ENCODE measurements at places on chromosomes 7 and 10. TPM values are rescaled to one million over a fixed set of nuclear protein-coding genes. Genes with fewer than 3 reads are reported as not detected.

SPDYE6 gene
- not detected for total RNA-seq

PRRT4 gene
- total RNA-seq: 0.34 TPM

FKBP6 gene
- 0.19 TPM for total RNA-seq

ZNF804B gene
- total RNA-seq: not detected

LAMTOR4 gene
- 161 TPM for total RNA-seq

PAPOLB gene
- 0.11 TPM for total RNA-seq

GLI3 gene
- 31.1 TPM for total RNA-seq

CHN2 gene
- 4.8 TPM for total RNA-seq

GPR146 gene
- total RNA-seq: 1.8 TPM

SFTPA1 gene
- total RNA-seq: not detected

UNCX gene
- not detected for total RNA-seq

HTR5A gene
- not detected for total RNA-seq

HACD1 gene
- 30.8 TPM for total RNA-seq

GOT1 gene
- total RNA-seq: 47.0 TPM

ADARB2 gene
- 2.7 TPM for total RNA-seq

CPN1 gene
- total RNA-seq: 0.15 TPM

MCM10 gene
- 60.3 TPM for total RNA-seq

LRMDA gene
- 0.86 TPM for total RNA-seq

TET1 gene
- 68.5 TPM for total RNA-seq

GRCh38 chr10:30438021-30438850, 4.3 kb downstream of the MAP3K8 start:
- DNase-seq: no peak

DNA sequence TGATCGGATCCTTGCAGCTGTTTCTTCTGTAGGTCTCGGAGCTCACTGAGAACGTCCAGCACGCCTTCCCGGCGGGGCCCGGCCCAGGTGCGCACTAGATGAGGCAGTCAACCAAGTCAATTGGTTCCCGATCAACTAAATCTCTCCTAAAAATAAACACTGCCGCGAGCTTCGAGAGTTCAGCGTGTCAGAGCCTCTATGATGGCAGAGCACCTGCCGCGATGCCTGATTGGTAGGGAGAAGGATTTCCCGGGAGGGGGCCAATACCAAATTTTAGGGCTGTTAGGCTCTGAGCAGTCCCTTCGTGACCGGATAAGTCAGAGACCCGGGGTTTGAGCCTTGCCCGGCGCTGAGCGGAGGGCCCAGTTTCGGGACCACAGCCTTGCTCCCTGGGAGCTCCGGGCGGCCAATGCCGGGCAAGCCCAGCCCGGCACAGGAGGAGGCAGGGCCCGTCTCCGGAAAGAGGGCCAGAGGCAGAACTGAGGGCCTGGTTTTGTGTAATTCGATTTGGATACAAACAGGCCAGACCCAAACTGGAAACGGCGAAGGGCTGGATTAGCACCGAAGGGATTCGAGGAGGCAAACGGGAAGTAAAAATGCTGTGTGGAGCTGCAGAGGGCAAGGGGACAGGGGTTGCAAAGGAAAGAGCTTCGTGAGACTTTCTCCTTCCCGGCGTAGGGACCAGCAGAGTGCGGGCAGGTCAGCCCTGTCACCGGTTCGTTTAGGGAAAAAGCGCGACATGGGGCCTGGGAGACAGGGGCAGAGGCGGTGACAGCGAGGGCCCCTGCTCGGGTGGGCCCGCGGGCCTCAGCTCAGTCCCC, 569 bp downstream of the SLC26A5 start:
- no peak for DNase-seq

DNA sequence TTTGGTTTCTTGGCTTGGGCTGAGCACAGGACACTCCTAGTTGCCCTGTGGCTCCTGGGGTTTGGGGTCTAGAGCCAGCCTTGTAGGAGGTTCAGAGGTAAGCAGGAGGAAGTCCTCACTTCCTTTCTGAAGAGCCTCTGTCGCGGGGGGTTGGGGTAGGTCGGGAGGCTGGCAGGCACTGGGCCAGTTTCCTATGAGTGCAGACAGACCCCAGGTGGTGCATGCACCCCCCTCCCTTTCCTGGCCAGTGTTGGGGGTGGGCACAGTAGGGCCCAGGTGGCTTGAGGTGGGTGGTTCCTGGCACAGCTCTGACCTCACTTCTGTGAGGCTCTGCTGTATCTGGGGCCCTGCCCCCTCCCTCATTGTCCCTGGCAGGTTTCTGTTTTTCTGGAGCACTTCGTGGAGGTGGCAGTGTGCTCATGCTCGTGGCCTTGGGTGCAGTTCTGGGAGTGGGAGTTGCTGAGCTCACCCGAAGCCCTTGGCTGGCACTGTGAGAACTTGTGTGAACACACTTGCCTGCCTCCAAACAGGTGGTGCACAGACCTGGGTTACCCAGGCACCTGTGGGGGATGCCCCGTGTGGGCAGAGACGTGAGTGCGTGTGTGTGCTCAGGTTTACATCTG, 1.8 kb downstream of the PALD1 start:
- DNase-seq: no peak

- DNase-seq: no peak
These were observed 67.6 kb upstream of the C1GALT1 start for GRCh38 chr7:7114575-7115291.

DNA sequence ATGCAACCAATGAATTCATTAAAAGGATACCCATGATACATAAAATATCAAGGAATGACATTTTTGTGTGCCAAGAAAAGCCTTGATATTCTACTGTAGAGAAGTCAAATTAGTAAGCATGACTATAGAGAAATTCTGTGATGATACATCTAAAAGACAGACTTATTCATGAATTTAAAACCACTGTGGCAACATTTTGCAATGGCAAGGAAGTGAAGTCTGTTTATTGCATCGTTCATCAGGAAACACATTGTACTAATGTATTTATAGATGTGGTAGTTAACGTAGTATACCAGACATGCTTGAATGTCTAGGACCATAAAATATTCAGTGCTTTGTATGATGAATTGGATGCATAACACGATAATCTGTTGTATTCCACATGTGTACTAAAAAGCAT, 9.3 kb upstream of the CLEC5A start:
- no peak for DNase-seq

GRCh38 chr7:134622303-134622995, 24.2 kb upstream of the BPGM start:
- DNase-seq: no peak

DNA sequence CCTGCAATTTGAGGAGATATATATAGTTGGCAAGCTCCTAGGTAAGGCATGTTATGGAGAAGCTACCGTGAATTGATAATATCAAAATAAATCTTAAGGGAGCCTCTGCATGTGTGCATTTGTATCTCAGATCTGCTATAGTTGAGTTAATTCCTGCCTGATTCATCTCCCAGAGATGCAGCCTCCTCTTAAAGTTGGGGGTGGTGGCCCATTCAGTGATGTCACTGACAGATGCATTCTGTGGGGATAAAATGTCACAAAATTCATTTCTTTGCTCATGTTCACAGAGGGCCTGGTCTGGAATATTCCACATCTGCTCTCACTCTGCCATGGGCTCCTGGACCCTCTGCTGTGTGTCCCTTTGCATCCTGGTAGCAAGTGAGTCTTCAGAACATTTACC, 185.8 kb upstream of the PRSS1 start:
- no peak for DNase-seq

DNA sequence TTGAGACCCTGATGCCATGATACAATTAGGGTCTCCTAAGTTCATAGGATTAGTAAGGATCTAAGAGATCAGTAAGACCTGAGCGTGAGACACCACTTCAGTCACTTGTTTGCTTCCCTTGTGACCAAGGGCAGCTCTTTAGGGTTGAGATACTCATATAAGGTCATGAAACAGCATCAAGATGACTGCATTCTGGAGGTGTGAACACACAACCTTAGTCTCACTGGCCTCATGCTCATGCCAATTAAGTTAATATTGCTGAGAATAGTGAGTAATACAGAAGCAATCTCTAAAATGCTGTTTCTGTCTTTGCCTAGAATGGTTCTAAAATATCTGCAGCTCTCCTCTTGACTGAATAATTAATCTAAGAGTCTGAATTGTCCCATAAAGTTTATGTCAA, 39.6 kb upstream of the KLHL7 start:
- DNase-seq: no peak

DNA sequence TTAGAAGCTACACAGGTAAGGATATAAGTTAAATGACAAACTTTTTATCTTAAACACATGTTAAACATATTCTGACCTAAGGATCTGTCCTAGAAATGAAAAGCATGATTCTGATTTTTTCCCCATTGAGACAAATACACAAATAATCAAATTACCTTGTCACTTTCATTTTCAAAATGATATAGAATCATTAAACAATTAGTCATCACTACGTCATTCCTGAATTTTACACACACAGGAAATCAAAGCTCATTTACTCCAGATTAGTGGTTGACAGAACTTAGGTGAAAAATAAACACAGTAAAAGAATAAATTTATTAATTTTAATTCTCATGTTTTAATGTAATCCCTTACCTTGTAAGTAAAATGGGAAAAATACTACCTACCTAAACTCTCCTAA, 89.0 kb downstream of the AASS start:
- DNase-seq: no peak

- peak; percentile 84 for DNase-seq
These were observed 23.6 kb upstream of the VPS41 start for GRCh38 chr7:38932509-38933168.

GRCh38 chr7:939843-940242, 14.6 kb downstream of the ADAP1 start:
- no peak for DNase-seq

DNA sequence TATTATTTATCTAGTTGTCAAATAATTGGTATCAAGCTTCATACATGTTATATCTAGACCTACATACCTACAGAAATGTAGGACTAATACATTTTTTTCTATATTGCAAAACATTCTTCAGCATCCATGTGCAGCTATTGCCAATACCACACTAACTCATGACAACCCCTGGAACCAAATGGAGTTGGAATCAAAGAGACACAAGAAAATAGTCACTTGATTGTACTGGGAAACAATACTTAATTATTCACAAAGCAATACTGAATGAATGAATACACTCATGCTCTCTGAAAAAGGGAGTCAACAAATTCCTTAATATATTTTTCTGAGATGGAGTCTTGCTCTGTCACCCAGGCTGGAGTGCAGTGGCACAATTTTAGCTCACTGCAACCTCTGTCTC, 10.4 kb upstream of the CFAP43 start:
- DNase-seq: no peak

- no peak for DNase-seq
These were observed 205.9 kb downstream of the SKAP2 start for GRCh38 chr7:26658389-26659084.

DNA sequence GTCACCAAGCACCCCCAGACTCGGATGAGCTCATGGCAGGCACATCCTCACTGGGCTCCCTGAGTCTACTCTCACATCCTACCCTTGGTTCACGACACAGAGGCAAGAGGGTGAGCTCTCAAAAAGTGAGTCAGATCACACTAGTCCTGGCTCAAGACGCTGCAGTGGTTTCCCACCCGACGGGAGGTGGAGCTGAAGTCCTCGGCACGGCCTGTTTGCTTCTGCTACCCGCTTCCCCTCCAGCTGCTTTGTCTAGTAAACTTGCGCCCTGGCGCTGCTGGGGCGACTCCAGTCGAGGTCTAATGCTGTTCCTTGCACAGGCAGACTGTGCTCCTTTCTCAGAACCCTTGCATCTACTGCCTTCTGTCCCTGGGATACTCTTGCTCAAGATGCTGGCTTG, 13.5 kb upstream of the SFMBT2 start:
- DNase-seq: peak; percentile 58

DNA sequence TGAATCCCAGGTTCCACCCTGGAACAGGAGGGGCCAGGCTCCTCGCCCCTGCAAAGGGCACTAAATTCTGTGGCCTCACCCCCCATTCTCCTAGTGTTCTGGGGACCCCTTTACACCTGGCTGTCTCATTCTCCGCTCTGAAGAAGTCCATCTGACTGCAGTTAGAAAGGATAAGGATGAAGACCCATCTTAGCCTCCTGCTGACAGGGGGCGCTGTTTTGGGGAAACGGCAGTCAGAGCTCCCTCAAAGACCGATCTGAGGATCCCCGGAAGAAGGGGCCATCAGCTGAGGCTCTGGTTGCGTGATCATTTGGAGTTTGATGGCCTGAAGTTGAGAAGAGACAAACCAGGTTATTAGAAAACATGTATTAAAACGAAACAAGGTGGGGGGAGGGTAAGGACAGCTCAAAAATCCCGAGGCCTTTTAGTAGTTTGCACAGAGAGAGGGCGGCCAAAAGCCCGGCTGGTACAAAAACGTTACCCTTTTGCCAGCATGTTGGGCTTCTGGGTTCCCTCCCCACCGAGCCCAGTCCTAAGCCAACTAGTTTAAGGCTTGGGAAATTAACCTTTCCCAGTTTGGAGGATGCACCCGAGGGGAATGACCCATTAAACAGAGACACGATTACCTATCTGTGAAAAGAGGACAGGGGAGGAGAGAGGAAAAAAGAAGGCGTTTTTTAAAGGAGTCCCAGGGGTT, 102.8 kb downstream of the CHN2 start:
- no peak for DNase-seq

GRCh38 chr10:14080795-14081194, 249.9 kb downstream of the FRMD4A start:
- no peak for DNase-seq

DNA sequence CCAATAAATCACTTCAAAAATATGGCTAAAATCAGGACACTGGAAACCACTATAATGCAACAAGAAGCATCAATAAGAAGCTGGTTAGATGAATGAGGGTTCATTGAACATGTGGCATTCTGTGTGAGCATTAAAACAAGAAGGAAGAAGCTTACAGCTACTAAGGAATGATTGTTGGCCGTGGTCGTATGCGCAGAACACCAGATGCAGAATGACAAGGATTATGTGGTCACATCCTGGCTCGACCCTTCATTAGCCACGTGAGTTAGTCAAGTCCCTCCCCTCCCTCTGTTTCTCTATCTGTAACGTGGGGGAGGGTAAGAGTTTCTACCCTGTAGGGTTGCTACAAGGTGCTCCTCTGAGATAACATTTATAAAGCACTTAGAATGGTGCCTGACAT, 174.3 kb downstream of the ADAM12 start:
- no peak for DNase-seq

- DNase-seq: peak; percentile 82
These were observed 11.5 kb upstream of the SP8 start for GRCh38 chr7:20798081-20798693.

GRCh38 chr7:4792537-4793126, 17.2 kb downstream of the AP5Z1 start:
- DNase-seq: no peak

DNA sequence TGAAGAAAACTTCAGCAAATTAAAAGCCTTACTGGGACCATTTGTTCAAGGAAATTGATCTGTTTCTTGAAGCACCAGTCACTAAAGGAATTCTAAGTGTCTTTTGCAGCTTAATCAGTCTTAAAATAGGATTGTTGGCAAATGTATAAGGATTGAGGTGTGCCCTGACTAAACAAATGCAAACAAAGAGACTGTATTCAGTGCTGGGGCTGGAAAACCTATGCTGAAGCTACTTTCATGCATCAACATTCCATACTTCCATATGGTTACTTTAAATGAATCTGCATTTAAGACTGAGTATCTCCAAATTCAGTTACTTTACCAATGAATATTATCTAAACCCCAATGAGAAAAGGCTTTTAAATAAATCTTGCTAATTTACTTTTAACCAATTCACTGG, 183.3 kb downstream of the ELAPOR2 start:
- no peak for DNase-seq

GRCh38 chr10:90023950-90024349, 322.6 kb downstream of the KIF20B start:
- no peak for DNase-seq

- no peak for DNase-seq
These were observed 508 bp upstream of the TECPR1 start for GRCh38 chr7:98252425-98253054.

GRCh38 chr7:55377162-55377817, 12.2 kb downstream of the LANCL2 start:
- DNase-seq: no peak
